ENCODE measurements at places on chromosomes 16 and 17.

- no peak for DNase-seq
These were observed 7.0 kb downstream of the CHAD start for GRCh38 chr17:50461550-50462132.

DNA sequence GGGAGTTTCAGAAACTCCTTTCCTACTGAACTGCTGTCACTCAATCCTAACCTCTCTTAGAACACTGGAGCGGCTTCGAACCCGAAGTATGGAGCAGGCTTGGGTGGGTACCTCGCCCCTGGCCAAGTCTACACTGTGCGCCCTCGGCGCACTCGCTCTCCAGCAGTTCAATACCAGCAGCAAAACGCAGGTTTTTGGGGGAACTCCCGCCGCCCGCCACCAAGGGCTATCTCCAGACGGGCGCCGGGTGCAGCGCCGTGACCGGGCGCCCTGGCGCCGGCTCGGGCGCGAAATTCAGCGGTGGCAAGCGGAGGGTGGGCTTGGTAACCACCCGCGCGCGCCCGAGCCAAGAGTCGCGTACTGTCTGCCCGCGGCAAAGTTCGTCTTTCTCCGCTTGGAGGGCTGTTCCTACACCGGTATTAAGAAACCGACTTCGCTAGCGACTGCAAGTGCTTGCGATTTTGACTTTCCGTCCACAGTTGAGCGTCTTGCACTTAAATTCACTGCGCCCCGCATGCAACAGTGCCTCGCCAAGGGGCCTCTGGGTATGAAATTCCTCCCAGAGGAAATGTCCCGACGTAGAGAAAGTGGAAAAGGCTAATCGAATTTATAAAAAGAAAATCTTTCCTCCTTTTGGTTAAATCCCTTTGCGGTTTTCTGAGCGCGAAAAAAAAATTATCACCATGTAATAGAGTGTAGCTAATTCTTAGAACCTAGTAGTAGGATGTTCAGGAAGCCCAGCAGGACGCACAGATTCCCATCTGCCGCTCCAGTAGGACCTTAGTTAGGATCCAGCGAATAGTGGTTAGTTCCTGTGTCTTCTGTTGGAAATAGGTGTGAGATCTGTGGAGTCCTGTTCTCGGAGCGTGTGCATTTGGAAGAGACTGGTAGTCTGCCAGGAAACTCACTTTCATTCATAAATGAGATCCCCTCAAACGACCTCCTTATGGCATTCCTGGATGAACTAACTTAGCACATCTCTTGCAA lies 5.0 kb upstream of the SALL1 start:
- no peak for DNase-seq

- DNase-seq: no peak
These were observed 238.4 kb downstream of the CEP112 start for GRCh38 chr17:65953316-65954147.

DNA sequence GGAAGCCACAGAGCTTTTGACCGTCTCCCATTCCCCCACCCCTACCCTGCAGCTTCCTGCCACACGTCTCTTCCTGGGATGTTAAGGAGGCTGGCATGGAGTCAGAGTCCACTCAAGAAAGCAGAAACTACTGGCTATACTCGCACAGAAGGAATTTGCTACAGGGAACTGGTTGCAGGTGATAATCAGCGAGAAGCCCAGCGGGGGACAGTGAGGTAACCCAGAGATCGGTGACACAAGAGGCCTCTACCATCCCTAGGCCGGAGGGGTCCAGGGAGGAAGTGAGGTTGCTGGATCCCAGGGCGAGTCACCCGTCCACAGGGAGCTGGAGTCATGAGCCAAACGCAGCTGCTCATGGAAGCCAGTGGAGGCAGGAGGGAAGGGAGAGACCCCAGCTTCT lies 93.7 kb downstream of the SDK2 start:
- no peak for DNase-seq

GRCh38 chr17:35731239-35731916 lies at the start of gene RASL10B:
RASL10B (plus strand) TSS chr17:35731639; CDS start chr17:35735185, 3,546 bp downstream.
- peak; percentile 13 for DNase-seq
